ENCODE measurements at places on chromosomes 2 and 18.

DNA sequence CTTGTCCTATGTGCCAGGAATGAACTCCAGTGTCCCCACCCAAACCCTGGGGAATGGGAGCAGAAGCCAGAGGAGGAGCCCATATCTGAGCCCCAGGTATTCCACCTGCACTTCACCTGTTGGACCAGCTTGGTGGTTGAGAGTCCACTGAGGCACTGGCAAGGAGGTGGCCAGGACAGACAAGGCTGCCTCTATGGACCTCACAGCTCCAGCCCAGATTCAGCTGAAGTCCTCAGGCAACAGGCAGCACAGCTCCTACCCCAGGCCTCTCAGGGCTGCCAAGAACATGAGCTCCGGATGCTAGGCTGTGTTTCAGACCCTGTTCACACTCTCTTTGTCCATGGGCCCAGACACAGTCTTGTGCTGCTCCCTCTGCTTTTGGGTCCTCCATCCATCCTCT lies 2.9 kb upstream of the IL1F10 start:
- no peak for DNase-seq

- DNase-seq = no peak
Observed at GRCh38 chr2:173997269-173997668, 32.1 kb upstream of the SP3 start.

DNA sequence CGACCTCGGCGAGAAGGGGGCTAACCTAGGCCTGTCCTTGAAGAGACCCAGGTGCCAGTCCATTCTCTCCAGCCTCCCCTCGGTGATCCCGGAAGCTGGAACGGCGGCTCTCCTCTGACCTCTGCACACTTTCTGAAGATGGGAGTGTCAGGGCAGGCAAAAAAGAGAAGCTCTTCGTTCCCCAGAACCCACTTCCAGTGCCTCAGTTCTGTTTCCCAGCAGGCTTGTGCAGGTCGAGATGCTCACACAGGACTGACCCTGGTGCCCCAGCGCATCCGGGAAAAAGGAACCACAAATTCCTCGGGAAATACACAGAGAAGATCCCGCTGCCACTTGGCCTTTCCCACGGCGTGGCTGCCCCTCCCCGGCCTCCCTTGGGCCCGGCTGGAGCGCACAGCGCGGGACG lies 681 bp upstream of the PTPN18 start:
- DNase-seq = no peak

GRCh38 chr2:144517866-144518747 lies 1.8 kb downstream of the ZEB2 start:
- DNase-seq = peak; percentile 66

GRCh38 chr2:233061591-233062450 lies 1.7 kb downstream of the INPP5D start:
- no peak for DNase-seq

- DNase-seq = no peak
Observed at GRCh38 chr2:135875491-135876065, 665 bp downstream of the MCM6 start.

DNA sequence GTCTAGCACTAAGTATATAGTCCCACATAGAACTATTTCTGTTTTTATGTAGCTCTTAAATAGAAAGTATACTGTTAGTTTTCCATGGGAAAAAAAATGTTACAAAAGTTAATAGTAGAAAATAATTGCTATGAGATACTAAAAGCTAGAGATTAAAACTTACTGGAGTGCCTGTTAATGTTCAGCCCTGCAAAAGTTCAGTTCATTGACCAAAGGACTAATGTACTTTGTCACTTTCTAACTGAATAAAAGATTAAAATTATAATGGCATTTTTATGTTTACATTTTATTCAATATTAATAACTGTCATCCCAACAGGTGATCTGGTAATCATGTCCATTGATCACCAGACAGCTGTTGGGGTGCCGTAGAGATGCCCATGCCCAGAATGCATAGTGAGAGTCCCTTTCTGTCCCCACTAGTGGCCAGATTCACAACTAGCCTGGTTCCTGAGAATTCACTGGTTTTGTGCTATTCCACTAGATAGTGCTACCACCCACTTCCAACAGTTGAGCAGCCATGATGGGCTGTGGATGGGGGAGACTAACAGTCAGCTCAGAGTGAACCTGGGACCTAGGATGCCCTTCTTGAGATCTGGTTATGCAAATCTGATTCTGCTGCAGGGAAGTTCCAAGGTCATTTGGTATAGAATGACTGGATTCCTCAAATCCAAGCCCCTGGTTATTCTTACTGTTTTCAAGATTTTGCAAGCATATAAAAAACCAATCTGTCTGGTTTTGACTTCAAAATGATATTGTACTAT lies 57.8 kb downstream of the AFTPH start:
- no peak for DNase-seq

DNA sequence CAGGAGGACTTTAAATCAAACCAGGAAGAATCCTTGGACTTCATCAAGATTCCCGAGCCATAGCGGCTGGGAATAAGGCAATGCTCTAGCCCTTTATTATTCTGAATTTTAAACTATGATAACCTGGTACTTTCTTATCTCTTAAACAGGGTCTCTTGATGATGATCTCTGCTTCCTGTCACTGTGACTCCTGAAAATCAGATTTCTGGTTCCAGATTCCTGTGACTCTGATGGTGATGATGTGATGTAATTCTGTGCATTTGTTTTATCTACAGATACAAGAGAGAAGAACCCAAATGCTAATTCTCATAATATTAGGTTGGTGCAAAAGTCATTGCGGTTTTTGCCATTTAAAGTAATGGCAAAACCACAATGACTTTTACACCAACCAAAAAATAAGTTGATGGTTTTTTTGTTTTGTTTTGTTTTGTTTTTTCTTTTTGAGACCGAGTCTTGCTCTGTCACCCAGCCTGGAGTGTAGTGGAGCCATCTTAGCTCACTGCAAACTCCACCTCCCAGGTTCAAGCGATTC lies 116.3 kb upstream of the CREB1 start:
- DNase-seq = no peak

GRCh38 chr2:178592655-178593054 lies 112.4 kb downstream of the PLEKHA3 start:
- no peak for DNase-seq

GRCh38 chr2:159976527-159977160 lies 85.8 kb downstream of the PLA2R1 start:
- no peak for DNase-seq

DNA sequence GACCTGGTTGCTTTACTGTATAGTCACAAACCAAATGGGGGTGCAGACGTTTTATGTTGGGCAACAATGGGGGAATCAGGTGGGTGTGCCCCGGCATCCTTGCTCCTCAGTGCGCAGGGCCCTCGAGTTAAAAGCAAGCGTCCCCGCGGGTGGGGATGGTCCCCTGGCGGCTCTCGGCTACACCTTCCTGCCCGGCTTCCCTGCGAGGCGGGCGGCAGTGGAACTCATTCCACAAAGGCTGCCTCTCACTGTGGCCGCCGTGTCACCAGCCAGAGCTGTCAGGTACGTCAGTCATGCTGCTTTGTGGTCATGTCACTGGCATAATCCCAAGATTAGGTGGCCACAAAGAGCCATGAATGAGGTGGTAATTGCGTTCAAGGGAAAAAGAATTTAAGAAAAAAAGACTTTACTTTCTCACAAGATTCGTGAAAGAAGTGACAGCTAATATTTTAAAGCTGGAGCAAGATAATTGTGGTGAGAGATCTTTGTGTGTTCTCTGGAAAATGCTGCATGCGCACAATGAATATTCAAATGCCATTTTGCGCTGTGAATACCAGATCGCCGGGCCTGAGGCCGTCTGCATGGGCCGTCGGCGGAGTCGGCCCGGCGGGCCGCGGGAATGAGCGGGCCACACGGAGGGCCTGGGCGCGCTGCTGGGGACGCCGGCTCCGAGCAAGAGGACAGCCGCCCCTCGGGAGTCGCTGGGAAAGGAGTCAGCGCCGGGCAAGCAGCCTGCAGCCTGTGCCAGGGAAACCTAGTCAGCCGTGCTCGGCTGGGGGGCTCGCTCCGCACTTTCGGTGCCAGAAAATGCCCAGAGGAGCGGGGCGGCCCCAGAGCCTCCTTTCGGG lies 82.3 kb upstream of the LDLRAD4 start:
- peak; percentile 83 for DNase-seq

GRCh38 chr18:56381196-56381595 lies 257.2 kb downstream of the TXNL1 start:
- DNase-seq = no peak

DNA sequence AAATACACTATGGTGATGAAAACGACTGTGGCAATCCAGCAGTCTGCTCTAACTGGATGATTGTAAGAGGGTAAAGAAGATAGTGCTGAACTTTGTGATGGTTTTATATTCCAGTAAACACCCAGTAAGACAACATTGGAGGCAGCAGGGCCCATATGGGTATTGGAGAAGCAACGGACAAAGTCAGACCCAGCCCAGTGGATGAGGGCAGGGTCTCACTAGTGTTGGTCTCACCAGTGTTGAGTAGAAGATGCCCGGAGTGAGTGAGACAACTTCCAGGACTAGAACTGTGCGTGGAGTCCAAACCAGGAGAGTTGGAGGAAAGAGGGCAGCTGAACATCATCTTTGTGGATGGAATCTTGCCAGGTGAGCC lies 71.9 kb upstream of the CELF4 start:
- no peak for DNase-seq

DNA sequence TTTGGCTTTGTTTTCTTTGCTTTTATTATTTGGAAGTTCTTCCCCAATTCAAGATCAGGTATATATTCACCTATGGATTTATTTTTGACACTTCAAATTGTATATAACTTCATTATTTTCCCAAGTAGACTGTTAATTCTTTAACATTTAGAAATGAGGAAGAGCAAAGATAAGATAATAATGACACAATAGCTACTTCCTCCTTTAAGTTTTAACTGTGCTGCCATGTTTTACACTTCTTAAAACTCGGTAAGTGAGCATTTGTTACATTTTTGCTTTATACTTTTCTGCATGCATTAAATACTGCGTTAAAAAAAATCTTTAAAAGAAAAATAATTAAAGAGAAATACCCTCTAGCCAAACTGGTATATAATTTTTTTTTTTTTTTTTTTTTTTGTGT lies 32.5 kb downstream of the SLC66A3 start:
- no peak for DNase-seq

DNA sequence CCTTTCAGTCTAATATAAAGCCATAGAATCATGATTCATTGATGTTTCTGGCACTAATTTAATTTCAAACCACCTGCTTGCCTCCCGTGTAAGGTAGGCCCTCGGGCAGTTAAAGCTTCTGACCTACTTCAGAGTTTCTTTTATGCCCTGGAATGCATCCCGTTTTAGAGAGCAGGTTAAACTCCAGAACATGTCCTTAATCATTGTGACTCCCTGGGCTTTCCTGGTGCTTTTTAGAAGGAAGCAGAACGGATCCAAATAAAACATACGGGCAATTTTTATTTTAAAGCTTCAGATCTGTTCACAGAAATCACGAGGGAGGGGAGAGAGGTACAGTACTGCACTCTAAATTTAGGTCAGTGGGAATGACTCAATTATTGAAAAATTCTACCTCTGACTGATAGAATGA lies 134.8 kb downstream of the GCA start:
- no peak for DNase-seq

GRCh38 chr18:50374753-50375391 lies at the start of gene SKA1:
TSS of gene SKA1 (plus strand) at chr18:50375046. CDS start at chr18:50375831, 785 bp downstream.
- peak; percentile 83 for DNase-seq

DNA sequence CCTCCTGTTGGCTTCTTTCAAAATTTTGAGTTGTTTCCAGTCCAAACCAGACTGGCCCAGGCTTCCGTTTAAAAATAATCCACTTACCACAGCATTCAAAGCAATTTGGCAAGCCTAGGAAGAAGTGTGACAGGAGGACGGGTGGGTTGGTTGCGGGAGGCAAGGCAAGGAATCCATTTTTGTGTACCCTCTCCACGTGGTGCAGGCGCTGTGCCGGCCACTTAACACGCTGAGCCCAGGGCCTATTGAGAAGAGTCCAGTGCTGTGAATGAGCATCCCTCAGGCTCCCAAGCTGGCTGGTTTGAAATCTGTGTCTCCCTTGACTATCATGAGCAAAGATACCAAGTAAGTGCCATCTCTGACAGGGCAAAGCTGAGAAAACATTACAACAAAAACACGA lies 160.9 kb downstream of the NCKAP5 start:
- no peak for DNase-seq

Data from right kidney (tissue), 9 donors.